ENCODE measurements at places on chromosomes 3 and 15. TPM values are rescaled to one million over a fixed set of nuclear protein-coding genes. Genes with fewer than 3 reads are reported as not detected.

CPNE9 gene
- not detected for total RNA-seq

SLC28A2 gene
- total RNA-seq, result not detected

TJP1 gene
- total RNA-seq, result 50.5 TPM

MME gene
- 670 TPM for total RNA-seq

RYR3 gene
- 0.42 TPM for total RNA-seq

PRSS50 gene
- total RNA-seq, result not detected

NUP210 gene
- 0.30 TPM for total RNA-seq

C3orf70 gene
- 1.5 TPM for total RNA-seq

WDR93 gene
- under 0.01 TPM for total RNA-seq

AGBL1 gene
- not detected for total RNA-seq

SYNPR gene
- total RNA-seq, result not detected

ILDR1 gene
- total RNA-seq, result not detected

ERC2 gene
- total RNA-seq, result 0.42 TPM

ABHD17C gene
- 3.0 TPM for total RNA-seq

PLXNA1 gene
- total RNA-seq, result 118 TPM

ZBBX gene
- total RNA-seq, result 0.32 TPM

ADAM10 gene
- 284 TPM for total RNA-seq

MUSTN1 gene
- not detected for total RNA-seq

All from smooth muscle cell of the umbilical artery (primary cell).